ENCODE measurements at places on chromosomes 1 and 21.

DNA sequence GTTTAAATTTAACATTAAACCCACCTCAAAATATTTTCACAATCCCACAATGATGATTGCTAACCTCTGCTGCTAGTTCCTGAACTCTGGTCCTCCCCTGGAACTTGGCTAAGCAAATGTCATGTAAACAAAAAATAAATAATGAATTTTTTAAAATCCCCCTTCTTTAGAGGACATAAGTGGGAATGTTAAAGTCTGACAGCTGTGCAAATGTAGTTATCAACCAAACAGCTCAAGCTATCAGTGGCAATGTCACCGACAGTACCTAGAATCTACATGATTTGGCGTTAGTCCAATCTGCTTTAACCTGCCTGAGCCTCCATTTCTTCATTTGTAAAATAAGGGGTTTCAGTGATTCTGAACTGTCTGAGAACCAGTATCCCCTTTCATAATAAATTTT, 67.7 kb downstream of the GDAP2 start:
- no peak for DNase-seq

GRCh38 chr1:208731981-208732821, 488.0 kb upstream of the PLXNA2 start:
- no peak for DNase-seq

DNA sequence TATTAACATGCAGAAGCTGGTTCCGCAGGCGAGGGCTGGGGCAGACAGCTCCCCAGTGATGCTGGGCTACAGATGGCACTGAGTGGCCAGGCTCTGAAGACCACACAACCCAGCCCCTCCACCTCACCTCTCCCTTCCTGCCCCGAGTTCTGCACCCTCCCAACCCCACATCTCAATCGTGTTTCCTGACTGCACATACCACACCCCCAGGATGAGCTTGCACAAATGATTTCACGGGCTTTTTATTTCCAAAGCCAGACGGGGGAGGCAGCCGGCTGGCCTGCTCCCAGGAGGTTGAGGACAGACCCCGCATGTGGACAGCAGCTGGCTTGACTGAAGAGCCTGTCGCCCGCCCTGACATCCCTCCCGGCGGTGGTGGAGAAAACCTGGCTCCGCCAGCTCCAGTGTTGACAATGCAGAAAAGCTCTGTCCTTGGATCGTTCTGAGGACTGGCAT, 21.4 kb upstream of the ALDH4A1 start:
- no peak for DNase-seq

DNA sequence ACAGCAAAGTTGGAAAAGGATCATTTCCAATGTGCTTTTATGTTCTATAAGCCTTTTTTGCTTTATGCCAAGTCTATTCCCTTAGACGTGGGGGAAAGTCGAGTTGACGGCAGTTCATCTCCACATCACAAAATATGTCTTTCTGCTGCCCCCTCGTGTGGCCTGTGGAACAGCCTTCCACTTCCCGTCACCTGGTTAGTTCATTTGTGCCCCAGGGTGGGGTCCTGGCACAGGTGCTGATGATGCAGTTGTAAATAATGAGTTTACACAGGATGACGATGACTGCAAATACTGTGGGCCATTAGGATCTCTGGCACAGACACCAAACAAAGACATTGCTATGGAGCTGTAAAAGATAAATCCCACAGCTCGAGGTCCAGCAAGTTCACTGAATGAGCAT, 10.0 kb upstream of the OTUD3 start:
- no peak for DNase-seq

DNA sequence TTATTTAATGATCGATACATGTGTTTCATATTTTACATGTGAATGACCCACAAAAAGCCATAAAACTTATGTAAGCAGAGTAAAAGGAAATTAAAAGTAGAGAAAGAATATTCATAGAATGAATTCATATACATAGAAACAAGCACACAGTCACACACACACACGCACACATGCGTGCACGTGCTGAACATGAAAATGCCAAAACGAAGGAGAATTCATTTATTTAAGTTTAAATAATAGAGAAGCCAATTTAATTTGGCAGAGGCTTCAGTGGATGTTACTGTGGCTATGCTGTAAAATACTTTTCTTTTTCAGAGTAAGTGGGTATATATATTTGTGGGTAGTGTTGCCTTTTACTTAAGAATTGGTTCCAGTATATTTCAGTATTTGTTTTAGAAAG, 145.0 kb upstream of the C21orf91 start:
- DNase-seq, result no peak

- no peak for DNase-seq
Measured at GRCh38 chr1:224540535-224540934, 75.6 kb upstream of the CNIH3 start.

DNA sequence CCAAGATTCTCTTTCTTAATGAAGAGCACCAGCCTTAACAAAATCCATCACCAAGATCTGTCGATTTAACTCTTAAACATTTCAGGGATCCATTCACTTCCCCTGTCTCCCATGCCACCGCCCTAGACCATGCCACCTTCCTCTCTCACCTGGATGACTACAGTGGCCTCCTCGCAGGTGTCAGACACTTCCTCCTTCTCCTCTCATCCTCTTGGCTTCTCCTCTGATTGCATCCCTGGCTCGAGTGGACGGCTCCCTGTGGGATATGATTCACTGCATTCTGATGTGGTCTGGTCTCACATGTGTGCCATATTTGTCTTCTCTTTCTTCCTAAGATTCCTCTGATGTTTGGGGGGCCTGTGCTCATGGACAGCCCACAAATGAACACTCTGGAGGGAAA, 66.4 kb upstream of the KLHDC7A start:
- DNase-seq, result no peak

- no peak for DNase-seq
Measured at GRCh38 chr1:39713557-39713956, 22.3 kb upstream of the HPCAL4 start.

GRCh38 chr1:12604114-12604874, 13.7 kb downstream of the DHRS3 start:
- DNase-seq, result peak; percentile 47

DNA sequence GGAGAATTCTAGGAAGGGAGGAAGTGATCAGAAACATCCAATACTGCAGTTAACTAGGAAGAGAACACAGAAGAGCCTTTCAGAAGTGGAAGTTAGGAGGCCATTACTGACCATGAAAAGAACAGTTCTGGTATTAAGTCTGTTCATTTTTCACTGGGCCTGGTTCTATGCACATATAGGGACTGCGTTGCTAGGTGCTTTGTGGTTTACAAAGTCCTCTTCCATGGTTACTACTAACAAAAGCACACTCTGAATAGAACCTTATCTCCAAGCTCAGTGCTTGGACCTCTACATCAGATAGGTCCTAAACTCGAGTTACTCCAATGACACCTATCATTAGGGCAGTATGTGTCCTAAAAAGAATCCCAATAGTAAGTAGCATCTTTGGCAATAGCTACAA, 75.4 kb downstream of the RPAP2 start:
- DNase-seq, result no peak

DNA sequence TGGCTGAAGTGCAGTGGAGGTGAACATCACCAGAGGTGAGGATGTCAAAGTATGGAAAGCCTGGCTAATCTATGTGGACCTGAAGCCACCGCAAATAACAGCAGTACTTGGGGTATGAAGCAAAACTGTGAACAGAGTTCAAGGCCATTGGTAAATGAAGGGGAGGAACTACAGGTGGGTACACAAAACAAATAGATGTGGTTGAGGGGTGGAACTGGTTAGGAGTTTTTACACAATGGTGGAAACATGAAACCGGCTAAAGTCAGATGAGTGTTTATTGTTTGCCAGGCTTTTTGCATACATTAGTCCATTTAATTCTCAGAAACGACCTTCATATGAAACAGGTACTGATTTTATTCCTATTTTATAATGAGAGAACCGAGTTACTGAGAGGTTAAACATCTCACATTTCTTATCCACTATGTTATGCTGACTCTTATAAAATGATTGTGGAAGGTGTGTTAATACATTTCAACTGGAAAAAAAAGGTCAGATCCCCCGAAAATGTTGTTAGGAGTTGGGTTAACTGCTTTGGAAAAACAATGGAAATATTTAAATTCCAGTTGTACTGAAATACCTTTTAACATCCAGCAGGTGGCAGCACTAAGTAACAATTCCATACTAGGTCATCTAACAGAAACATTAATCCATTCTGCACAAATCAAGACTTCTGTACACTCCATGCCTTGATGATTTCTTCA, 44.3 kb upstream of the GTF2B start:
- peak; percentile 1 for DNase-seq

DNA sequence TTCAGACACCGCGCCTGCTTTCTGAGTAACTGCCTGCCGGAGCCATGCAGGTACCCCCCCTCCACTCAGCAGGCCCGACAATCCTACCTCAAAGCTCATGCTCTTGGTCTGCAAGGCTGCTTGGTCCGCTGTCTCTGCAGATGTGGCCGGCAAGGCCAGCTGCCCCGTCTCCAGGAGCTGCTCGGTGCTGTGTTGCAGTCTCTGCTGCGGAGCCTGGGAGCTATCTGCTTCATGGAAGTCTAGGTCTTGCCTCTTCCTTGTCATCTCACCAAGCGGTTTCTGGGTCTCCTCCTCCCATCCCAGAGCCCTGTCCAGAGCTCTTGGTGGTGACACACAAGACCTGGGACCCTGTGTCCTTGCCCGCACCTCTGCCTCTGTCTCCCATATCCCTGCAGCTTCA, 24.0 kb upstream of the GNPAT start:
- DNase-seq, result no peak

- no peak for DNase-seq
Measured at GRCh38 chr1:24201941-24202440, 14.9 kb upstream of the IFNLR1 start.

All from stimulated activated CD4-positive, alpha-beta T cell treated with anti-CD3 and anti-CD28 coated beads, TNF-alpha, amount 100 ng/mL, for 1 hour (primary cell).